ENCODE measurements at places on chromosomes 5 and 9. TPM values are rescaled to one million over a fixed set of nuclear protein-coding genes. Genes with fewer than 3 reads are reported as not detected.

PCSK5 gene
- total RNA-seq: 0.26 TPM

RASEF gene
- not detected for total RNA-seq

DNAH5 gene
- 1.4 TPM for total RNA-seq

TAF11L10 gene
- total RNA-seq: not detected

TAS2R1 gene
- total RNA-seq: 0.19 TPM

SOX30 gene
- 0.18 TPM for total RNA-seq

GRCh38 chr5:527646-528628 is 3.7 kb upstream of the SLC9A3 start:
- no peak for DNase-seq

DNA sequence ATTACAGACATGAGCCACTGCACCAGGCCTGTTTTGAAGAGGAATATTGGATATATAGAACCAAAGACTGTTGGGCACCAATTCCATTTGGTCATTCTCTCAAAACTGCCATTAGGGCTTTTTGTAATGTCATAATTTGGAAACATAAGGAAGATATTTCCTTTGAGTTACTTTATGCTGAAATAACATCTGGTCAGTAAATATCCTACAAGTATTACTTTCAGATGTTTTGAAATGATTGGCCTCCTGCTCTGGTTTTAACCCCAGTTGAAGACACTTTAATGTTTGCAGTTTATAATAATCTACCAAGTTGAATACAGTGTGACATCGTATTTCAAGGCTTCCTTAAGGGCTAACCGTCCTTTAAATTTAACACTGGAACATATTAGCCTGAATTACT is 33.6 kb downstream of the LRRTM2 start:
- no peak for DNase-seq

- DNase-seq: no peak
These were observed 407.4 kb downstream of the ENC1 start for GRCh38 chr5:74233091-74233490.

- DNase-seq: peak; percentile 91
These were observed 3.2 kb downstream of the SNX30 start for GRCh38 chr9:112753725-112754124.

- peak; percentile 39 for DNase-seq
These were observed 27.3 kb downstream of the FOXE1 start for GRCh38 chr9:97880336-97880735.

GRCh38 chr5:32545102-32545800 is 40.1 kb upstream of the SUB1 start:
- no peak for DNase-seq

DNA sequence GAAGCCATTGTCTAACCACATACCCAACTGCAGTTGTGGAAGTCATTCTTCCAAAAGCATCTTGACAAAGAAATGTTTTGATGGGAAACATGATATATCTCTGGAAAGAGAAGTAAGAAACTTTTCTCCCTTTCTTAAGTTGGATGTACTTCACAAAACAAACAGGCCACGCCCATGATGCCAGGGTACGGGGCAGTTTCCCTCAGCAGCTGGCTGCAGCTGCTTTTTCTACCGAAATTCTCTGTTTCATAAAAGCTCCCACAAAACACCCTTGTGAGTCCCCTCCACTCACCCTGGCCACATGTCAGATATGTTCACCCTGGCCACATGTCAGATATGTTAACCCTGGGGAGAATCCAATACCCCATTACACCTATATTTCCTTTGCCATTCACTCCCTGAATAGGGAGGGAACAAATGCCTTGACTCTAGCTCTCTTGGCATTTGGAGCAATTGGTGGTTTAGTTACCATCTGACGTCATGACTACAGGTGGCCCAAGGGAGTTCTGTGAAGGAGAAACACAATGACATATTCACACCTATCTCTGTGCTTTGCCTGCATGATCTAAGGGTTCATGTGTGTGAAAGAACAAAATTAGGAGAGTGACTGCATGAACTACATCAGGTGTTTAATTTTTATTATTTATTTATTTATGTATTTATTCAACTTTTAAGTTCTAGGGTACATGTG is 103.0 kb downstream of the AOPEP start:
- DNase-seq: no peak

Measured in HFFc6 (cell line).